NCI-H345 (cell line): ENCODE measurements at places on chromosomes 13 and 19.

DNA sequence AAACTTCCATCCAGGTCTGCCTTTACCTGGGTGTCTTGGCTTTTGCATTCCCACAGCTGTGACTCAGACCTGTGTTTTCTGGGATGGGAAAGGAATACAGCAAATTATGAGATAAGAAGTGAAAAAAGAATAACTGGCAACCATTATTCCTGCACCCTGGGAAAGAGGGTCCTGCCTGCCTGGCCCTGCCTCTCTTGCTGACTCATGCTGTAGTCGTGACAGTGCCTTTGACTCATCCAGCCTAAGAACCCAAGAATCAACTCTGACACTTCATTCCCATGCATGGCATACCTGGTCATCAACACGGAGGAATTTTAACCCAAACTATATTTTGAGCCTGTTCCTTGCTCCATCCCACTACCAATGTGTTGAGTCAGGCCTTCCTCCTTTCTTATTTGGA is 185.4 kb upstream of the SERP2 start:
- no peak for DNase-seq

DNA sequence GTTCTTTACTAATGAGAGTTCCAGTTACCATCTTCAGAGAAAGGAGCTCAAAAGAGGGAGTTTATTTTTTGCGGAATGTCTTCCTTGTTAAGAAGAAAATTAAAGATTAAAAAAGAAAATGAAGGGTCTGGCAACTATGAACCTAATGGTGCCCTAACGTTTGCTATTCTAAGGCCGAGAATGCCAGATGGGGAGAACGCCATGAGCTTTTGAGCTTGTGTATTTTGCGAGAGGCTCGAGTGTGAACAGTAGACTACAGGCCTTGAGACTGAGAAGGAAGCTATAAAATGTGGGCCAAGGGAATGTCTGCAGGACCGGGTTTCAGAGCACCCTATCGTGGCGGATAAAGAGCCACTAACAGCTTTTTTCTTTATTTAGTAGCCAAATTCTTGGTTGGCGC is 6.7 kb downstream of the FGF14 start:
- DNase-seq, result peak; percentile 49

GRCh38 chr19:29267701-29268100 is 54.8 kb upstream of the UQCRFS1 start:
- no peak for DNase-seq

DNA sequence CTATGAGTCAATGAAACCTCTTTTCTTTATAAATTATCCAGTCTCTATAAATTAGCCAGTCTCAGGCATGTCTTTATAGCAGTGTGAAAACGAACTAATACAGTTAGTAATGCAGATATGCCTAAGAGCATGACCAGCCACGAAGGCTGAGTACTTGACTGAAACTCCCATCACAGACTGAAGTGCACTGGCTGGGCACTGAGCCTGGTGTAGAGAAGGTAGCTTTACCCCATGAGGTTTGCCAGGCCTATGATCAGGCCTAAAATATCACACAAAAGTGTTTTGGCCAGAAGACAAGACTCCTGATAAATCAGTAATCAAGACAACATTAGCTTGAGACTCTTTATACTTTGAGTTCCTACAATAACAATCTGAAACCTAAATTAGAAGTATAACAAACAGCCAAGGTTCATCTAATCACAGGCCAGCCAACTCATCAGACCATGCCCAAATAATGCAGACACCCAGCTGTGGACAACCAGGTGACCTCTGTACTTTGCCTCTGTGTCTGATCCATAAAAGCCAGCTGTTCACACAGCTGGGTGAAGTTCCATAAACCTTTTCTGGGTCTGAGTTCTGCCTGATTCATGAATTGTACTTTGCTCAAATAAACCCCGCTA is 771.8 kb upstream of the SLITRK1 start:
- no peak for DNase-seq

DNA sequence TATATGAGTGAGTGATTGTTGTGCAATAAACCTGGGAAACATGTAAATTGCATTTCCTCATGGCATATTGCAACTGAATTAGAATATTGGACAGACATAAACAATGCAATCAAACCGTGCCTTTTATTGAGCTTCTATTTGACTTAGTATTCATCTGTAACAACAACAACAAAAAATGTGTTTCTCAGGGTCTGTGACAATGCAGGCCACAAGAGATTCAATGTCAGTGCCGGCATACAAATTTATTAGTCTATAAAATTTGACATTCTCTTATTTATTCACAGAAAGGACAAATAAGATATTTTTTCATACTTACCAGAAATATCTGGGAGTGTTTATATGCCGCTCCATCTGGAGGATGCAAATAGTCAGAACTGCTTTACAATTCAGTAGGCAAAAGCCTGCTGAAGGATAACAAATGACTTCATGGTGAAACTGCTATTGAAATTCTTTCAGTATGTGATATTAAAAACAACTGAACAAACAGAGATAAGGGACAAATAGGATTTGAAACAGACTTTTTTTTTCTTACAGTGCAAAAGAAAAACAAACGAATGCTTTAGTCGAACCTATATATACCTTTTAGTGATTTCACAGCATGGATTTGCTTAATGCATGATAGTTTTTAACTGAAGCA is 77.2 kb downstream of the DACH1 start:
- no peak for DNase-seq

- no peak for DNase-seq
Observed at GRCh38 chr19:1491849-1492170, 829 bp downstream of the REEP6 start.

- DNase-seq, result no peak
Observed at GRCh38 chr13:91135376-91135775, 212.1 kb upstream of the MIR17HG start.

DNA sequence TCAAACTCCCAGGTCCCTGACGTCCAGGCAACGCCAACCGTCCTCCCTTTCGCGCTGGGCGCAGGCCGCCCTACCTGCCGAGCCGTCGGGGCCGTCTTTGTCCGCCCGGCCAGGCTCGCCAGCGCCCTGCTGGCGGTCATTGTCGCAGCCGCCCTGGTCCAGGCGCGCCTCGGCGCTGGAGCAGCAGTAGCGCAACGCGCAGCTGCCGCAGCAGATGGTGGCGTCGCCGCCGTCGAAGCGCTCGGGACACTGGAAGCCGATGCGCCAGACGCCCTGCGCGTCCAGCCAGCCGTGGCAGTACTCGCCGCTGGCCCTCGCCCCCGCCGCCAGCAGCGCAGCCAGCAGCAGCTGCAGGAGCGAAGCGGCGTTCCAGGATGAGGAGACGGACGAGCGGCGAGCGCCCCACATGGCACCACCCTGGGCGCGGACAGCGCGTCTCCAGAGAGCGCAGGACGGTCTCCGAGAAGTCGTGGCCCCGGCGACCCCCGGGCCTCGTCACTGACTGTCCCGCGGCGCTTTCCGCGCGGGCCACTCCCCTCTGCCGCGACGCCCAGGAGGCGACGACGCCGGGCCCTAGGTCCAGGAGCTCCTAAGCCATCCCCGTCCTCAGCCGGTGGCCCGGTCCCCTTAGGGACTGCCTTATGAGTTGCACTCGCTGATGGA is 1.1 kb downstream of the SHISA2 start:
- peak; percentile 51 for DNase-seq

- DNase-seq, result peak; percentile 91
Observed at GRCh38 chr19:35790981-35791813, 15.8 kb downstream of the ARHGAP33 start.

DNA sequence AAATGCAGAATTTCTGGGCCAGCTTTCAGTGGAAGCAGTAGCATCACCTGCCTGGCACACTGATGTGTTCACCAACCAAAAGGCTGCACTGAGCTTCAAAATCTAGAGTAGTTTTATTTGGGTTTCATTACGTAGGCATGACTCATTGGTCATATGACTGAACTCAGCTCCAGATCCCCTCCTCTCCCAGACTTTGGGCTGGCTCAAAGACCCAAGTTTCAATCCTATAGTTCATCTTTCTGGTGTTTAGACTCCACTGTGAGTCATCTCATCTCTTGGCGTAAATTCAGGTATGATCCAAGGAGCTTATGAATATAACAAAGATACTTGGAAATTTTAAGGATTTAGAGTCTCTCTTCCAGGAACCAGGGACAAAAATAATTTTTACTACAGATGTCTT is 17.7 kb downstream of the ZMYM5 start:
- no peak for DNase-seq

DNA sequence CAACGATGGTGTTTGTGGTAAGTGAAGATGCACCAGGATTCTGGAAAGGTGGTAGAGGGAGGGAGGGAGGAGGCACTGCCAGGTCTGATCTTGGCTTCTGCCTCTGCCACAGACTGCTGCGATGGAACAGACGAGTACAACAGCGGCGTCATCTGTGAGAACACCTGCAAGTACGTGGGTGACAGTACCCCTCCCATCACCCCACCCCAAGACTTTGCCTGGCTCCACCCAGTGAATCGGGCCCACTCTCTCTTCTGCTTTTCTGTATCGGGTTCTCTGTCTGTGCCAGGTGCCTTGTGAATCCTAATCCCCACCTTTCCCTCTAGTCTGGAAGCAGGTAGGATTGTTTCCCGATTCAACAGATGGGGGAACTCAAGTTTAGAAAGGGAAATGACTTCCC is 2.5 kb downstream of the PRKCSH start:
- DNase-seq, result no peak

GRCh38 chr13:65456150-65456912 is 1773.8 kb downstream of the PCDH9 start:
- peak; percentile 6 for DNase-seq

- DNase-seq, result peak; percentile 87
Observed at GRCh38 chr13:41310963-41311405, at the start of gene NAA16. Gene NAA16 (plus strand): TSS chr13:41311267. CDS start chr13:41311529, 262 bp downstream.

DNA sequence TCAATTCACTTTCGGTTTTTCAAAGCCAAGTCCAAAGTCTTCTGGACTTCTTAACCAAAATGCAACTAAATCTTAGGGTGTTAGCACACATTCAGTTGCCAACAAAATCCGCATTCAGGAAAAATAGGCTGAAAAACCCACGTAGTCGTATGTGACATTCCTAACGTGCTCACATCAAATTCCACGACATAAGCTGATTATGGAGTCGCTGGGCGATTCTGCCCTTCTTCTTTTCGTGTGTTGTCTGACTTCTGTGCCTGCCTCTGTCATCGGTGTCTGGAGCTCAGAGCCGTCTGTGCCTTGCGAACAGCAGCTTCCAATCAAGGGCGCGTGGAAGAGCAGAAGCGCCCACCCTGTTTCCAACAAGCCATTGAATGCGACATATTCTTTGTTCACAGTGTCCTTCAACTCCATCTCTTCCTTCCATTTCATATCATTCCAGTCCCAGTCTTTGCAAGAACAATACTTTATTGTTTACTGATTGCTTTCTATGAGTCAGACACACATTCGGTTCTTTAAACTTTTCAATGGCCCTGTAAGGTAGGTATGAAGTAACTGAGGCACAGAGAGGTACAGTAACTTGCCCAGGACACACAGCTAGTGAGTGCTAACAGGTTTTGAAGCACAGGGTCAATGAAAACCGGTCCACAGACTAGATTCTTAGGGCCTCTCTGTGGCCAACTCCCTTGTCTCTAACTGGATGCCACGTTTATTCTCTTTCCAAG is 8.2 kb upstream of the ZNF507 start:
- DNase-seq, result no peak

- no peak for DNase-seq
Observed at GRCh38 chr13:33515146-33515545, 229.6 kb upstream of the STARD13 start.

GRCh38 chr13:113539822-113540221 is 44.7 kb upstream of the TFDP1 start:
- no peak for DNase-seq

DNA sequence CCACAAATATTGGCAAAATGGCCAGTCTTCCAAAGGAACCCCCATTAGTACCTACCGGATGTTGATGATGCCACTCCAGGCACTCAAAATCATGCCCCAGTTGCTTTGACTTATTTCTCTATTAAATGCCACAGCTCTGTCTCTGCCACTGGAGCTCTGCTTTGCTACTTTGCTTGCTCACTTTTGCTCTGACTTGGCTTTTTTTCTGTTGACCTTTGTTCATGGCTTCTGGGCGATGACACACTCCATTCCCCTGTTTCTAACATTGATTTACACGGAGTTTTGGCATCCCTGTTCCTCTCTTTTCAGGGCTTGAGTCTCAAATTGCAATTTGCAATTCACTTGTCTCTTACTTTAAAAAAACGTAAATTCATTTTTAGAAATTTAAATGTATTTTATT is 217.1 kb upstream of the SPRY2 start:
- no peak for DNase-seq

- DNase-seq, result no peak
Observed at GRCh38 chr19:47221080-47221841, 9.7 kb downstream of the BBC3 start.
